ENCODE measurements at places on chromosomes 13 and 19.

DNA sequence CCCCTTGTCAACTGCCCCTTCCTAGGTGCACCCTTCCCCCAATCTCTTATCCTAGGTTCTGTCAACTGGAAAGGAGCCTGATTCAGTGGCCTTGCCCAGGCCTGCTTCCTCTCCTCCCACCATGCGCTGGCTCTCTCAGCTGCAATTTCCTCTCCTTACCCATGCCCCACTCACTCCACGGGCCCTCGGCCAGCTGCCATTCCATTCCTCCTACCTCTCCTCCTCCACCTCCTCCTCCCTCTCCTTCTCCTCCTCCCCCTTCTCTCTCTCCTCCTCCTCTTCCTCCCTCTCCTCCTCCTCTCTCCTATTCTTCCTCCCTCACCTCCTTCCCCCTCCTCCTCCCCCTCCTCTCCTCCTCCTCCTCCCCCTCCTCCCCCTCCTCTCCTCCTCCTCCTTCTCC, 9.6 kb upstream of the TIMM44 start:
- DNase-seq, result no peak

GRCh38 chr13:106145997-106146864, 389.2 kb downstream of the EFNB2 start:
- DNase-seq, result no peak

DNA sequence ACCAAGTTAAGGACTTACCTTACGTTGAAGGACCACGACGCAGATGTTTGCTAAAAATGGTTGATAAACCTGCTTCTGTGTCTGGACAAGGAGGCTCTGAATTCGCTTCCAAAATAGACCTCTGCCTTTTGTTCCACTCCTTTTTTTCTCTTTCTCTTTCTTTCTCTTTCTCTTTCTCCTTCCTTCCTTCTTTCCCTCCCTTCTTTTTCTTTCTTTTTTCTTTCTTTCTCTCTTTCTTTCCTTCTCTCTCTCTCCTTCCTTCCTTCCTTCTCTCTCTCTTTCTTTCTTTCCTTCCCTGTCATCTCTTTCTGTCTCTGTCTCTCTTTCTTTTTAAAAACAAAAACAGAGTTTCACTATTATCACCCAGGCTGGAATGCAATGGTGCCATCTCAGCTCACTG, 290.7 kb downstream of the MYO16 start:
- no peak for DNase-seq

DNA sequence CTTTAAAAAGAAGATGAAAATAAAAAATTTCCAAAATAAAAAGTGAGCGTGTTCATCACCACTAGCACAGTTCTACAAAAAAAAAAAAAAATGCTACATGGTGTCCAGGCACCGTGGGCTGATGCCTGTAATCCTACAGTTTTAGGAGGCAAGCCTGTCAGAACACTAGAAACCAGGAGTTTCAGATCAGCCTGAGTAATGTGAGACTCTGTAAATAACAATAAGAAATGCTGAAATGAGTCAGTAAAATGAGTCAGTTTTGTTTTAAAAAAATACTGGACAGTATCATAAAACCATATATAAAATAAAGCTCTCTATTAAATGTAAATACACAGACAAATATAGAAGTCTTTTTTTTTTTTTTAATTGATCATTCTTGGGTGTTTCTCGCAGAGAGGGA, 30.0 kb downstream of the ZNF91 start:
- DNase-seq, result no peak

DNA sequence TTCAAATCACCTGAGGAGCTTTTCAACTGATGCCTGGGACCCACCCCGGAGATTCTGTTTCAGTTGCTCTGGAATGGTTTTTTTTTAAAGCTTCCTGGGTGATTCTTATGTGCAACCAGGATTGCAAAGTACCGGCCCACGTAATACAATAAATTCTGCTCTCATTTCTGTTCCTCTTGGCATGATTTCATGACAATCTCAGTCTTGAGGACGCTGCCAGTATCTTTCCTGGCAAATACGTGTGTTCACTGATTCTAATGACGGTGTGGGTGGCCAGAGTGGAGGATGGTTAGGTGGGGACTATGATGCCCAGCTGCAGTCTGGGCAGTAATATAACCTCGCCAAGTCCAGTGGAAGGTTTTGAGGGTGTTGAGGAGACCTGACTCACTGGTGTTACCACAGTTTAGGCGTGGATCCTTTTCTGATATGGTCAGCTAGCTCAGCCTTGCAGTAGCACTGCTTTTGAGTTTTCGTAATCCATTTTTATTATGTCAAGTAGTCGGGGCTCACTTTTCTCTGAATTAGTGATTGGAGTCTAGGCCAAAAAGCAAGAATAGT, 49.4 kb downstream of the FAM124A start:
- DNase-seq, result peak; percentile 38

GRCh38 chr19:13164343-13165161, 14.3 kb downstream of the IER2 start:
- peak; percentile 84 for DNase-seq

DNA sequence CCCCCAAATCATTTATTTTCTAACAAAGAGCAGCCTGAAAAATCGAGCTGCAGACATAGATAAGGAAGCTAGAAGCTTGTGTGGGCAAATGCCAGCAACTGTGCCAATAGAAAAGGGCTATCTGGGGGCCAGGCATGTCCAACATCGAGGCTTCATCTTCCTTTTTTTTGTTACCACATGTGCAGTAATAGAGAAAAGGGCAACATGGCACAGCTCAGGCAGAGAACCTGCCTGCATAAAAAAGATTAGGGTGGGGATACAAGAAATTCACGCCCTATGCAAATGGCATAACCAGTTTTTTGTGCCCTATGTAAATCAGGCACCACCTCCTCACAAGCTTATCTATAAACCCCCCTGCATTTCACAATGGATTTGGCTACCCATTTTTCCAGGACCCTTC, 60.4 kb upstream of the ABCC4 start:
- no peak for DNase-seq

DNA sequence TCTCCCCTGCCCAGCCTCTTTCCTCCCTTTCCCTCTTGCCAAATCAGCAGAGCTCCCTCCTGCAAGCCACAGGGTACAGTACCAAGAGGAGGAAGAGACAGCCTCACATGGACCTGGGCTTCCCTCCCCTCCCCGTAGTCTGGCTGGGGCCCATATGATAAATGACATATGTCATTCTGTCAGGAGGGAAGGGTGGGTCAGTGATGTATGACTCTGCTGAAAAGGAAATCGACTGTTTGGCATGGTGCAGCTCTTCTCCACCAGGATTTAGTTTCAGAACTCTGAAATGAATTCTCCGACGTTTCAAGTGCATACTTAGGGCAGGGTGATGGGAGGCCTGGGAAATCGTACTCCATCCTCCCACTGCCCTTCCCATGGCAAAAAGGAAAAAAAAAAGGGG, 9.8 kb downstream of the TSHZ3 start:
- no peak for DNase-seq

GRCh38 chr13:112893570-112894422, 75.2 kb upstream of the MCF2L start:
- DNase-seq, result no peak

DNA sequence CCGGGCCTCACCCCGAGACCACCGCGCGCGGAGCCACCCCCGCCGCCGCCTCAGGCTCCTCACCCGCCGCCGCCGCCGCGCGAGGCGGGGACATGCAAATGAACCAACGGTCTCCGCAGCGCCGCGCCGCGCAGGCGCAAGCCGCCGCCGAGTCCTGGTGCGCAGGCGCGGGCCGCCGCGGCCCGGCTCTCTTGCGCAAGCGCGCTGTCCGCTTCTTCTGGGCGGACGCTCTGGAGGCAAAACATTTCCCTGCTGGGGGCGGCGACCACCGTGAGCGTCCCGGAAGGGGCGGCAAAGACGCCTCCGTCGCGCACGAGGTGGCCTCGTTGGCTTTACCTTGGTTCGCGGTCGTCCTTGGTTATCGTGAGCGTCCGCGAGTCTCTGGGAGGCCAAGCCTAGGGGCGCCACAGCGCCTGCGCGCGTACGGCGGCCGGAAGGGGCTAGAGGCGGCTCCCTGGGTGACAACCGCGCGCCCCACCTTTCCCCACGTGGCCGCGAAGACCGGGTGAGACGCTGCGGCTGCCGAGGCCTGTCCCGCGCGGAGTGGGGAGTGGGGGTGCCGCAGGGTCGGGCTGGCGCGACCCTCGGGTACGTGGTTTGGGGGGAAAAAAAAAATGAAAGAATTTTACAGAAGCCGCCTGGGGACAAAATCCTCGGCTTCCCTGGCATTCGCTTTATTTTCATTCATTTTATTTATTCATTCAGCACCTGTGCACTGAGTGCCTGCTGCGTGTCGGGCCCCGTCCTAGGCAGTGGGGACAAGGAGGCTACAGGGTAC, at the start of the genes ARMC6 and SUGP2:
Gene ARMC6 (plus strand): TSS at position 178 of the 778 bp plus-strand sequence. CDS start 607 bp downstream, outside the sequence.
Gene SUGP2 (minus strand): TSS at position 92 of the 778 bp plus-strand sequence. CDS start 2,446 bp downstream, outside the sequence.
- peak; percentile 88 for DNase-seq

GRCh38 chr19:44232867-44233266, 20.5 kb downstream of the ZNF227 start:
- DNase-seq, result no peak

GRCh38 chr13:40026174-40026585, 370.7 kb downstream of the COG6 start:
- DNase-seq, result no peak

- DNase-seq, result peak; percentile 80
Observed at GRCh38 chr19:10193790-10194499, 808 bp downstream of the DNMT1 start.

DNA sequence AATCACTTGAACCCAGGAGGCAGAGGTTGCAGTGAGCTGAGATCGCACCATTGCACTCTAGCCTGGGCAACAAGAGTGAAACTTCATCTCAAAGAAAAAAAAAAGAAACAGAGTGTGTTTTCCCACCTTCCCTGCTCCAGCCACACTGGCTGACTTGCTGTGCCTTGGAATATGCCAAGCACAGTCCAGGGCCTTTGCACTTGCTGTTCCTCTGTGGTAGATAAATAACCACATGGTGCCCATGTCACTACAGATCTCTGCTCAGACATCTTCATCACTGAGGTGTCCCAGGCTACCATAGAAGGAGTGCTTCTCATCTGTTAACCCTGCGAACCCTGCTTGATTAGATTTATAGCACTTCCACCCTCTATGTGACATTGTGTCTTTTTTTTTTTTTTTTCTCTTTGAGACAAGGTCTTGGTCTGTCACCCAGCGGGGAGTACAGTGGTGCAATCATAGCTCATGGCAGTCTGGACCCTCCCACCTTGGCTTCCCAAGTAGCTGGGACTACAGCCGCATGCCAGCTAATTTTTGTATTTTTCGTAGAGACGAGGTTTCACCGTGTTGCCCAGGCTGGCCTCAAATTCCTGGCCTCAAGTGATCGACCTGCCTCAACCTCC, 10.4 kb downstream of the SMARCA4 start:
- DNase-seq, result no peak

DNA sequence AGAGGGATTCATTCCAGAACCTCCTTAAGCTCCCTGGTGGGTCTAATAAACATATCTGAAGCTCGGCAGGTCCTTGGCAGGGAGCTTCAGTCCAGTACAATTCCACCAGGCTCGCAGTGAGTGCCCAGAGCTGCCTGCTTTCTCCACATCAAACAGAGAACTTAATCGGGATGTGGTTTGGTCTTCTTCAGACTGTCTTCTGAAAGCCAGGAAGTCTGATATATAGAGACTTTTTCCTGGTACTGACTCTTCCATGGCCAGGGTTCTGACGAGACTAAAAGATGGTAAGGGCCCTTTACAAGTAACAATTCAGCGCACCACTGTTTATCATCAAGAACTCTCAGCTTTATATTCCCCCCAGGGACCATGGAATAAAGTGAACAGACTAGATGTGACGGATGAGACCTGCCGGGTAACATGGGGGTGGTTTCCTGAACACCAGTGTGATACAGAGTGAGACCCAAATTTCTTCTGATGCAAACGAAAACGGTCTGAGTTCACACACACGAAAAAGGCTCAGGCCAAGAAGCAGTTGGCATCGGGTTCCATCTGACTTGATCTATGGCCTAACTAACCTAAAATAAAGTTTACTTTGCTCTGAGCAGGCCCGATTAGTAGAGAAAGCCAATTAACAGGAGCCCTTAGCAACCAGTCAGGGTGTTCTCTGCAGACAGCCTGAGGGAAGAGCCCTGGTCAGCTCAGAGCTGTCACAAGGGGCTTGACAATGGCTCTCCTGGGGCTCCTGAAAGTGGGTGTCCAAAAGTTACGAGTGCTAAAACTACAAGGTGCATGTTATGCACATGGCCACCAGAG, 29.0 kb downstream of the RANBP3 start:
- DNase-seq, result no peak

DNA sequence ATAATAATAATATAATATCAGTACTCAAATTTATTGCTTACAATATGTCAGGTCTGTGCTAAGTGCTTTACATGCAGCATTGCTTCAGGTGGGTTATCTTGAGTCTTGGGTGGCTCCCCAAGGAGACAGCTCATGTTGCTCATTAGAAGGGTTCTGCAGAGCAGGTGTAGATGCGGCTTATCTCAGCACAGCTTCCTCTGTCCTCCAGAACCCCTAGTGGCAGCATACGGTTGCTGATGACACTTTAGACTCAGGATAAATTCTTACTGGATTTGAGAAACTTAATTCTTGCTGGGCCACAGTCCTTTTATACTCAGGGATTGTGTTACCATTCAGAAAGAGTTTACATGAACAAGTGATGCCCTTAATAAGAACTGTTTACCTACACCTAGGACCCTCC, 8.9 kb downstream of the COG3 start:
- DNase-seq, result no peak

GRCh38 chr19:1379961-1380489, 3.7 kb upstream of the NDUFS7 start:
- DNase-seq, result no peak

DNA sequence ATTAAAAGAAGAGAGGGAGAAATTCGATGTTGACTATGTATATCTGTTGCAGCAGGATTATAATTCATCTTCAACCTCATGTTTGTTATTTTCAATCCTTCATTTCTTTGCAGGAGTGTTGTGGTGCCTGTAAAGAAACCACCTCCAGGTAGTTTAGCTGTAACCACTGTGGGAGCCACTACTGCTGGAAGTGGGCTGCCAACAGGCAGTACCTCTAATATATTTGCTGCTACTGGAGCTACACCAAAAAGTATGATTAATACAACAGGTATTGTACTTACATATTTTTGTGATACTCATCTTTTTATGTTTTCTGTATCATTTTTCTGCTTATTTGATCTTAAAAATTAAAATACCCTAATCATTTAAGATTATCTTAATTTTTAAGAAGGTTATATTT, 266.5 kb downstream of the NBEA start:
- DNase-seq, result no peak

DNA sequence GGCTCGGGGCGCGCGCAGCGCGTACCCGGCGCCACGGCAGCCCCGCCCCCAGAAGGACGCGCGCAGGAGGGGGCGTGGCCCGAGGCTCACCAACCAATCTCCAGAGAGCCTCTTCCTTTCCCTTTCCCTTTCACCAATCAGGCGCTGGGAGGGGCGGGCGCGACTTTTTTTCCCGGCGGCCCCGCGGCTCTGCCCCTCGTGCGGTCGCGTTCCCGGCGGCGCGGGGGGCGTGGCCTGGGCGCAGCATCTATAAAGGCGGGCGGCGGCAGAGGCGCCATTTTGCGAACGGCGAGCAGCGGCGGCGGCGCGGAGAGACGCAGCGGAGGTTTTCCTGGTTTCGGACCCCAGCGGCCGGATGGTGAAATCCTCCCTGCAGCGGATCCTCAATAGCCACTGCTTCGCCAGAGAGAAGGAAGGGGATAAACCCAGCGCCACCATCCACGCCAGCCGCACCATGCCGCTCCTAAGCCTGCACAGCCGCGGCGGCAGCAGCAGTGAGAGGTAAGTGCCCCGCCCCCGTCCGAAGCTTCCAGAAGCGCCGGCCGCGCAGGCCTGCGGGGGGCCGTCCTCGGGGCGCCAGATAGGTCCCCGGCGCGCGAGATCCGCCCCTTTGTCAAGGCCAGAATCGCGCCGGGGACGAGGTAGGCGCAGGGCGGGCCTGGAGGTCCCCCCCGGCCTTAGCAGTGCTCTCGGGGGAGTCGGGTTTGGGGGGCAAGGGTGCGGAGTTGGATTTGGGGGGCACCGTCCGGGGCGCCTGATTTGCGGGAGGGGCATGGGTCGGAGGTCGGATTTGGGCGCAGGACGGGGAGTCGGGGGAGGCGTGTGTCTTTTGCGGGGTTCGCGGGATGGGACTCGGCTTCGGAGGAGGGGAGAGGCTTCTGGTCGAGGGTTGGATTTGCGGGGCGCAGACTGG, 12.5 kb downstream of the PEAK3 start:
- peak; percentile 98 for DNase-seq
